ENCODE measurements at places on chromosomes 1 and 21. TPM values are rescaled to one million over a fixed set of nuclear protein-coding genes. Genes with fewer than 3 reads are reported as not detected.

GRCh38 chr1:214538496-214538895 lies 12.9 kb downstream of the PTPN14 start:
- DNase-seq = no peak

DNA sequence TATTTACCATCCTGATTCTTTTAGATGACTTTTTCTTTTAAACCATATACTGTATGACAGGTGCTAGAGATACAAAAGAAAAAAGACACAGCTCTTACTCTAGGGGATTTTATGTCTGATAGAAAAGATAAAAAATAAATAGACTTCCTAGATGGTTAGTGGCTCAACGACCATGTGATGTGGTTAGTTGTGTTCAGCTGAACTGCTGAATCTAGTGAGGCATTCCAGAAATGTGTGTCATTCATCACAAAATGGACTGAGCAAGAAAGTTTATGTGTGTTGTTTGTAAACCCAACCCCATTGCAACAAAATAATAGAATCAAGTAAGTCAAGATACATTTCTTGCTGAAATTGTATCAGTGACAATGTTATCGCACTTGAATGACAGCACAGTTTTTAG lies 205.8 kb upstream of the LYPLAL1 start:
- DNase-seq = no peak

OR10Z1 gene
- total RNA-seq = not detected

GPR25 gene
- not detected for total RNA-seq

GRCh38 chr1:27865821-27866220 lies 6.5 kb upstream of the THEMIS2 start:
- no peak for DNase-seq

- no peak for DNase-seq
These were observed 33.4 kb downstream of the LUZP1 start for GRCh38 chr1:23135268-23135667.

FAM229A gene
- total RNA-seq = 1.5 TPM

GRCh38 chr1:21369905-21370304 lies 70.0 kb upstream of the NBPF3 start:
- DNase-seq = no peak

DNA sequence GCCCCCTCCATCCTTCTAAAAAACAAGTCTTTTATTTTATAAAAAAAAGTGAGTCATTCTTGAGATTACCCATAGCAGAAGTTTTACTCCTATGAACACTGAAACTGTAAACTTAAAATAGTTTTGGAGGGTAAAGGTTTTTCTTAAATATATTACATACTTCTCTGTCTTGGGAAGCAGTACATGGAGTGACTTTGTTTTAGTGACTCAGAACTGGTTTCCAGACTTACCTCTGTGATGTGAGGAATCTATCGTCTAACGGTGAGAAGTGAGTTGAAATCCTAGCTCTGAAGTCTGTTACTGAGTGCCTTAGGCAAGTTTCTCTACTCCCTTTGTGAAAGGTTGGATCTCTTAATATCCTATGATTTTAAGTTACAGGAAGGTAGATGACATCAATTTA lies 176.3 kb upstream of the POU3F1 start:
- no peak for DNase-seq
